ENCODE measurements at places on chromosomes 1 and 21.

GRCh38 chr21:16034446-16035190 lies 304.8 kb downstream of the USP25 start:
- DNase-seq: no peak

GRCh38 chr1:245025525-245025924 lies 129.3 kb upstream of the KIF26B start:
- no peak for DNase-seq

DNA sequence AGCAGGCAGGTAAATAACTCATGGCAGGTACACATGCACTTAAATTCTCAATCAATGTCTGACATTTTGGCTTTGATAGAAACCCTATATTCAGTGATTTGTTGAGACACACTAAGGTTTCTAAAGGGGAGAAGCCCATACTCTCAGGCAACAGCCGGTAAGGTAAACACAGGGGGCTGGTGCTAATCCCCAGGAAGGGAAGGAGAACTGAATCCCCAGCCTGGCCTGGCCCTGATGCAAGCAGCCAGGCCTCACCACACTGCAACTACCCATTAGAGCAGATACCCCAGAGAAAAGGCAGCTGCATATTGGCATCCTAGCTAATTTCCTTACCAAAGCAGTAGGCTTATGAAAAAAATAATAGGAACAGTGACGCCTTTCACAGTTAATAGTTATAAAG lies 116.5 kb upstream of the LRRC7 start:
- no peak for DNase-seq

DNA sequence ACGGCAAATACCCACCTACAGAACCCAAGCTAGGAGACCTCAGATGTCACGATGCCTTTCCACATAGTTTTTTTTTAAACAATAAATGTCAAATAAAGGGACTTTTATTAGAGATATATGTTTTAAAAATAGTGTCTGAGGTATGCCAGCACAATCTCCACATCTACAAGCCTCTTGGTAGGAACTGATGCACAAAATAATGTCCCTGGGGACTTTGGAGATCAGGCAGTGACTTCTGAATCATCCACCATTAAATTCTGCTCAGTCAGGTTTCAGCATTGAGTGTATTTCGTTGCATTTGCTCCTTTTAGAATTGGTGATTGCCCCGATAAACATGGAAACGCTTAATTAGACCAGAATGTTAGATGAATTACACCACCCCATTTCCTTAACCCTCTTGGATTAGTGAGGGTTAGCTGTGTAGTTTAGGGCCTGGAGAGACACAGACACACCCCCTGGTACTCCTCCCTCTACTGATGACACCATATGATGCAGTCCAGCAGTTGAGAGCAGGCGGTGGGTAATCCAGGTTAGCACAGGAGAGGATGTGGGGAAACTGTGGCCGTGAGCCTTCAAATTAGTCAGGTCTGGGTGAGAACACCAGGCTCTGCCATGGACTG lies 33.6 kb downstream of the LGR6 start:
- DNase-seq: no peak

DNA sequence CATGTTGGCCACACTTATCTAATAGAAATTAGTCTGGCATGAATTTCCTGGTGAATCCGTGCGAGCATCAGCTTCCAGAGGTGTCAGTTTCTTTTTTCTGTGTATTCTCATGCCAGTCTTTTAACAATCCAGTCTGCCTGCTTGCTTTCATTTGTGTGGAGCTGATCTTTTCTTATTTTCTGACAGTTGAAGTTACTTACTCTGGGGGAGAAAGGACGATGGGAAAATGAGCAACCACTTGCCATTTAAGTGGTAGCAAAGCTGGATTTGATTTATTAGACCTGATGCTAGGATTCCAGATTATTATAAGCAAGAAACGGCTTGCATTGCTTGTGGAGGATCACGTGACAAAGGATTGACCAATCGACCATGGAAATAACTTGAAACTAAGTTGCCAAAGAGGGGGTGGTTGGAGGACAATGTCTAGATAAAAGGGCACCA lies 24.3 kb upstream of the APP start:
- no peak for DNase-seq

GRCh38 chr1:36705629-36706028 lies 222.9 kb upstream of the CSF3R start:
- no peak for DNase-seq

GRCh38 chr1:30405081-30405480 lies 318.3 kb downstream of the MATN1 start:
- DNase-seq: no peak

- DNase-seq: no peak
Observed at GRCh38 chr1:169487561-169487960, 1.8 kb upstream of the SLC19A2 start.

Data from stimulated activated CD4-positive, alpha-beta T cell treated with anti-CD3 and anti-CD28 coated beads, Interleukin-2, amount 100 ng/mL, for 4 hours (primary cell).